ENCODE measurements at places on chromosomes 16 and 17.

- no peak for DNase-seq
Observed at GRCh38 chr17:28807925-28808634, 34.5 kb downstream of the FAM222B start.

GRCh38 chr16:15747937-15748336 is 97.9 kb downstream of the NDE1 start:
- DNase-seq, result no peak

- no peak for DNase-seq
Observed at GRCh38 chr16:3691761-3692160, 25.6 kb downstream of the TRAP1 start.

DNA sequence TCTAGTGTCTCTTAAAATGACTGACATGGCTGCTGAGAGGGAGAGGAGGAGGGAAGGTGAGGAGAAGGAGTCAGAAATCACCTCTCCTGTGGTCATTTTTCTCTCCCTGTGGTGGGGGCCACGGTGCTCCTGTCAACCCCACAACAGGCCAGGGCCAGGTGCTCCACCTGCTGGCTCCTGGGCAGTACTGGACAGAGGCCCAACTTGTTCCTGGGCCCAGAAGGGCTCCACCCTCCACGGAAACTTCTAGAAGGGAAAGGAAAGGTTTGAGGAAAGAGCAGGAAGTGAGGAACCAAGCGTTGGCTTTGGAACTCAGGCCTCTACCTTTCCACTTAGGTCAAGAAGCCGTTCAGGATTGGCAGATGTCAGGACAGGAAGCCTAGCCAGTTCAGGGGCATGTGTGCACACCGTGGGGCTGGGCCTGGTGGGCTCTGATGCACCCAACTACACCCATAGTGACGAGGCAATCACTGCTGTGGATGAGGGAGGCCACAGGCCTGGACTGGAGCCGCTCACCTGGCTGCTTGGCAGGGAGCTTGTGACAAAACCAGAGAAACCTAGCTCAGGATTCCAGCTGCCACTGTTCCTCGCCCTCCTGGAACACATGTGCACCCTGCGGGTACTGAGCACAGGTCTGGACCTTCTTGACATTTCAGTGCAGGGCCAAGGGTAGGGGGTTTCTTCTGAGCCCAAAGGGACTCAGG is 36.1 kb downstream of the WNT3 start:
- no peak for DNase-seq

DNA sequence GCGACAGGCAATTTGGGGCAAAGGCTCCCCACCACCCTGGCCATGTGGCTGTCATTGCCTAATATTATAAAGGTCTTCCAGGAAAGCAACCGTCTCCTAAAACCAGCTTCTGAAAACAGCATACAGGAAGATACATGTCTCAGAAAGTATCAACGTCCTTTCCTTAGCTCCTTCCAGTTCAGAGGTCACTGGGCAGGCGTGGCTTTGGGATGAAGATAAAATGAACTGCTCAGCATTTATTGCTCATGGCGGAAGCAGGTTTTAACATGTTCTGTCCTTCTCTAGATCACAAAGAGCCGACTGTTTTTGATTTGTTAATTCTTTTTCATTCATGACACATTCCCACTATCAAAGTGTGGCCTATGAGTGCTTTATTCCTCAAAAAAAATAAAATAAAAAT is 8.0 kb downstream of the CFAP20 start:
- no peak for DNase-seq

GRCh38 chr16:68356249-68356918 is 45.6 kb downstream of the PRMT7 start:
- no peak for DNase-seq

DNA sequence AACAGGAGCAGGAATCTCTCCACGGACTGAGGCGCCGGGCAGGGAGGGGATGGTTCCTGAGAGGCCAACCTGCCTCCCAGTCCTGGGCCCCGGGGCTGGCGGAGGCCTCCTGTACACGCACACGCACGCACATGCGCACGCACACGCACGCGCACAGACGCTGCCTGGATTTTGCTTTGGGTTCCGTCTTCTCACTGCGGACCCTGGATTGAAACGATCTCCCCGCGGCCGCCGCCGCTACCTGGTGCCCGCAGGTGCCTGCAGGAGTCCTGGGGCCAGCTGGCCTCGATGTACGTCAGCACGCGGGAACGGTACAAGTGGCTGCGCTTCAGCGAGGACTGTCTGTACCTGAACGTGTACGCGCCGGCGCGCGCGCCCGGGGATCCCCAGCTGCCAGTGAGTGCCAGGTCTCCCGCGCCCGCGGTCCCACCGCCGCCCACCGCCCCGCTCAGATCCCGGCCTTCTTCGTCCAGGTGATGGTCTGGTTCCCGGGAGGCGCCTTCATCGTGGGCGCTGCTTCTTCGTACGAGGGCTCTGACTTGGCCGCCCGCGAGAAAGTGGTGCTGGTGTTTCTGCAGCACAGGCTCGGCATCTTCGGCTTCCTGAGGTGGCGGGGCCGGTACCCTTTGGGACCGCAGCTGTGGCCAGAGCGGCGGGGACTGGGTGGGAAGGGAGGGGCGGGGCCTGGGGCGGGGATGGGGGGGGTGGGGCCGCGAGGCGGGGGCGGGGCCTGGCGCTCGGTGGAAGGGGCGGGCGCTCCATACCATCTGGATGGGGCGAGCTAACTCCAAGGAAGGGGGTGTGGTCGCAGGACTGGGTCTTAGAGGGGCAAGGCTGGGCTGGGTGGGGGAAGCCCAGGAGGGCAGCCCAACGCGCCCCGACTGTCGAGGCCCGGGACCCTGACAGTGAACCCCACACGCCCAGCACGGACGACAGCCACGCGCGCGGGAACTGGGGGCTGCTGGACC is 12.3 kb downstream of the CES4A start:
- peak; percentile 15 for DNase-seq

DNA sequence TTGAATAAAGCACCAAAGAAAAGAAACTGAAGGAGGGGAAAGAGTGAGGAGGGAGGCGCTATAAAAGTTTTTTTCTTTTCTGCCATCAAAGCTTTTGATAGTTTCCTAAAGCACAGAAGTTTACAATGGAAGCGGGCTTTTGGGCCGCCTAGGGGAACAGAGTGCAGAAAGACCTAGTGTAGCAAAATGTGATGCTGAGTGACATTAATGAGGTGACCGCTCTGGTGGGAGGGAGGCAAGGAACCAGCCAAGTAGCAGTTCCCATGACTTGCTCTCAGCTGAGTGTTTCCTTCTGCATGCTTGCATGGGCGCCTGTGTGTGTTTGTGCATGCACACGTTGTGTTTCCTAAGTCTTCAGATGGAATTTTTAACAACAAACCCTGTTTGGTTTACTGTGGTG is 15.5 kb downstream of the MSI2 start:
- DNase-seq, result no peak

- DNase-seq, result no peak
Observed at GRCh38 chr16:54503011-54503855, 216.6 kb upstream of the IRX3 start.

DNA sequence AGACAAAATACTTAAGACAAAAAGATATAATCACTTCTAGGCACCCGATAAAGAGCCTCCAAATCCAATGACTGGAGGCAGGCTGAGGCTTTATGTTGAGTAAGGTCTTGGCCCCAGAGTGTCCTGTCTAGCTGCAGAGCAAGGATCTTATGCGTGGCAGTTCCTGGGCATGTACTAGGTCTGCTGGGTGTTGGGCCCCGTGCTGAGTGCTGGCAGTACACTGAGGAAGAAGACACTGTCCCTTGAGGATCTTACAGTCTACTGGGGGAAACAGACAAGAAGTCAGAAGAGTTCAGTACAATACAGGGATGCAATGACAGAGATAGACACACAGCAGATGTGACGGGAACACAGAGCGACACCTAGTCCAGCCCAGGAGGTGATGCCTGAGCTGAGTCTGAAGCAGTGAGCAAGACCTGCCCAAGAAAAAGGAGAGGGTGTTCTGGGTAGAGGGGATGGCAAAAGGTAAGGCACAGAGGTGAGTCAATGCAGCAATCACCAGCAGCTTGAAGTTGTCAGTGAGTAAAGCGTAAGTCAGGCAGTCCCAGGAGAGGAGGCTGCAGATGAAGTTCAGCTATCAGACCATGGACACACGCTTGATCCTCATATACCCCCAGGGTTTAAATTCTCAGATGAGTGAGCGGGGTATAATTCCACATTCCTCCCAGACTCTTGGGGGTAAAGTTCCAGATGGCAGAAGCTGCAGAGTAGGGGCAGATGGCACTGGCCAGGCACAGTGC is 18.1 kb downstream of the MAP3K14 start:
- DNase-seq, result no peak

- no peak for DNase-seq
Observed at GRCh38 chr16:590188-590814, 435 bp downstream of the RAB40C start.

- DNase-seq, result no peak
Observed at GRCh38 chr16:57017251-57017650, 27.9 kb downstream of the NLRC5 start.

GRCh38 chr17:77316191-77316641 is 175.4 kb downstream of the SEC14L1 start:
- no peak for DNase-seq

DNA sequence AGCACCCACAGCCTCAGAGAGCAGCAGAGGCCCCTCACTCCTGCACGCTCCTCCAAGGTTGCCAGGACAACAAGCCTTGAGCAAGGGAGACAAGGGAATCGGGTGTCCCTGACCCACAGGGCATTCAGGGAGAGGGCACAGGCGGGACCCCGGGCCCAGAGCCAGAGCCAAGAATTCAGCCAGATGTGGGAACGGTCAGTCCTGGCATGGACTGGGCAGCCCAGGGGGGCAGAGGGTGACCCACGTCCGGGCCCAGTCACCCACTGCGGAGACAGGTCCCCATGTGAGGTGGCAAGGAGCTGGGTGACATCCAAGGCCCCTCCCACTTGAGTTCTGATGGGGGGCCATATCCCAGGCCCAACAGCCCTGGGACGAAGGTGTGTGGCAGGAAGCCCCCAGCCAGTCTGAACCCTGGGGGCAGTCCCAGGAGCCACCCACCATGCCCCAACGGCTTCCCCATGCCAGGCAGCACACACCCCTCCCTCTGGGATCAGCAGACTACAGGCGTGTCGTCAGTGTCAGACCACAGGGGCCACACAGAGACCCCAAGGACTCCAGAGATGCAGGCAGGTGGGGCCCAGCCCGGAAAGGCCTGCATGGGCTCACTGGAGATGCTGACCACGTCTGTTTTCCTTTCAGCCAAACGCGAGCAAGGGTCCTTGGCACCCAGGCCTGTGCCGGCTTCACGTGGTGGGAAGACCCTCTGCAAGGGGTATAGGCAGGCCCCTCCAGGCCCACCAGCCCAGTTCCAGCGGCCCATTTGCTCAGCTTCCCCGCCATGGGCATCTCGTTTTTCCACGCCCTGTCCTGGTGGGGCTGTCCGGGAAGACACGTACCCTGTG is 23.0 kb downstream of the USP6 start:
- no peak for DNase-seq

- no peak for DNase-seq
Observed at GRCh38 chr16:11145173-11145818, 110.7 kb downstream of the SOCS1 start.

DNA sequence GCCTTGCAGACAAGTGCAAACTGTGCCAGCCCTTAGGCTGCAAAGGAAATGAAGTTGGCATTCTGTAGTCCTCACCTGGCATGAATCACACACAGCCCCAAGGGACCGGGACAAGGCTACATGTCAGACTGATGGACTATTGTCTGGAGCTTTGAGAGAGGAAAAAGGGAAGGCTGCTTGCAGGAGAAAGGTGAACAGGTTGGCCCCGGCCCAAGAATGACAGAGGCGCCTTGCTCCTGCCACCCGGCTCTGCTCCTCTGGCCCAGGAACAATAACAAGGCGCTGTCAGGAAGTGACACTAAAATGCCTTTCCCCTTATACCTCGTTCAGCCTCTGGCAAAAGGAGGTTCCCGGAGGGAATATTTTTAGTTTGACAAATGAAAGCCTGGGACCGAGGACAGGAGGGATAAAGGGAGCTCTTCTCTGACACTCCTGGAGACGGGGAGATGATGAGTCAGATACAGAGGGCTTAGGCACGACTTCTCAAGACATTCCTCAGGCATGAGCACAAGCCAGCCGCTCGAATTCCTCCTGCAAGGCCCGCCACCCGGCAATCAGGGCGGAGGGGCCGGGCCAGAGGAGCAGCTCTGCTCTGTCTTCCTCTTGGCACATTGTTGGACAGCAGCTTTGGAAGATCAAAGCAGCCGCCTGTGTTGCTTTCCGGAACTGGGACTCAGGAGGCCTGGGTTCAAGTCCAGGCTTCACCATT is 105.8 kb downstream of the NOG start:
- no peak for DNase-seq

- DNase-seq, result no peak
Observed at GRCh38 chr17:59893676-59894100, 767 bp downstream of the RPS6KB1 start.

DNA sequence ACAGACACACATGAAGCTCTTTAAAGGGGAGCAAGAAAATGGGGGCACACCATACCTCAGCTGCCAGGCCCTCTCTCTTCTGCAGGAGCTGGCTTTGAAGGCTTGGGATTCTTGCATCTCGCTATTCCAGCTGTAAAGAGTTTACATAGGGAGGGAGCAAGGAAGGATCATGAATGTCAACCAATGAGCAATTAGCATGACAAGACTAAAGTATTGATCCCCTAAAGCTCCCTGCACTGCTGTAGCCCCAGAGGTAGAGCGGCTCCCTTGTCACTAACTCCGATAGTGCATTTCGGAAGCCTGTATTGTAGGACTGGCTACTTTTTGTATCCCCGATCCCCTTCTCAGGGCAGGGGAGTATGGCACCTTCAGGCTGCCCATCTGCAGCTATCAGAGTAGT is 113.4 kb upstream of the PMFBP1 start:
- DNase-seq, result no peak

GRCh38 chr17:13256545-13256944 is 238.7 kb upstream of the ELAC2 start:
- DNase-seq, result no peak

DNA sequence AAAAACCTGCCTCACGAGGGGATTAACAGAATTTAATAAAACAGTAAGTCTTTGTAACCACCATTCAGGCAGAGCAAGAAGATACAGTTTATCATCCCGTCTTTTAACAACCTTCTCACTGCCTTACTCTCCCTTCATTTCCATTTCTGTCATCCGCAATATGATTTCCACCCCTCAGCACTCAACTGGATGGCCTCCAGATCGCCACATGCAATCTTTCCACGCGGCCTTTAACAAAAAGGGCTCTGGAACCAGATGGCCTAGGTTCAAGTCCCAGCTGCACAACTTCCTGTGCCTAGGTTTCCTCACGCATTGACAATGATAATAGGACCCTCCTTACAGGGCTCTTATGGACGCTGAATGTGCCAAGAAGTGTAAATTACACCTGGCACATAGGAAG is 103.6 kb downstream of the GAS7 start:
- no peak for DNase-seq

- DNase-seq, result no peak
Observed at GRCh38 chr16:980595-980854, 1.0 kb upstream of the SOX8 start.

DNA sequence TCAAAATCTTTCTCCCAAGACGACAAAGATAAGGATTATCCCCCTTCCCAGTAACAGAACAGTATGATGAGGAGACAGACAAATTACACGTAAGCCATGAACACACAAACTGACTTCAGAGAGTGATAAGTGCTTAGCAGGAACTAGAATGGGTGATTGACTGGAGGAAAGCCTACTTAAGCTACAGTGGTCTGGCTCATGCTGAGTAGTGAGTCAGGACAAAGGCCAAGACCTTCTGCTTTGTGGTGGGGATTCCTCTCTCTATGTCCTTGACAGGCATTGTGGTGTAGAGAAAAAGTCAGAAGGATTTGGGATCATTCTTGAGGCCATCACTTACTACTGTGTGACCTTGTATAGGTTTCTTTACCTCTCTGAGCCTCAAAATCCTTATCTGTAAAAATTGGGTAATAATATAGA is 381.9 kb upstream of the CCL2 start:
- DNase-seq, result no peak

All from stimulated activated CD8-positive, alpha-beta memory T cell treated with anti-CD3 and anti-CD28 coated beads, Interleukin-4, amount 100 ng/mL, for 4 hours (primary cell).